Substantia nigra (tissue), 51 donors: ENCODE measurements at places on chromosomes 2 and 18.

GRCh38 chr2:159226059-159226461, 60.4 kb downstream of the WDSUB1 start:
- no peak for DNase-seq

DNA sequence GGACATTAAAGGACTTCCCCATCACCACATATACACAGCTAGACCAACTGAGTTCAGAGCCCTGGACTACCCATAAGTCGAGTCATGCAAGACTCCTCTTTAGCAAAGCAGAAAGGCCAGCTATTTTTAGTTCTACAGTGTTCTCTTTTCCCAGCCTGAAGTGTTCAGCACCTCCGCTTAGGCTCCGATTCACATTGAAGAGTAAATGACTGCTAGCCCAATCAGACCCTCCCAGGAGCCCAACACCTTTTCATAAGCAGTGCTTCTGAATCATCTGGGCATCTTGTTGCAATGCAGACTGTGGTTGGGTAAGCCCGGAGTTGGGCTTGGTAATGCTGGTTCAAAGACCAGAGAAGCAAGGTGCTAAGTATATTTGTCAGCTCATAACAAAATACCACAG, 138.6 kb upstream of the MSH6 start:
- no peak for DNase-seq

DNA sequence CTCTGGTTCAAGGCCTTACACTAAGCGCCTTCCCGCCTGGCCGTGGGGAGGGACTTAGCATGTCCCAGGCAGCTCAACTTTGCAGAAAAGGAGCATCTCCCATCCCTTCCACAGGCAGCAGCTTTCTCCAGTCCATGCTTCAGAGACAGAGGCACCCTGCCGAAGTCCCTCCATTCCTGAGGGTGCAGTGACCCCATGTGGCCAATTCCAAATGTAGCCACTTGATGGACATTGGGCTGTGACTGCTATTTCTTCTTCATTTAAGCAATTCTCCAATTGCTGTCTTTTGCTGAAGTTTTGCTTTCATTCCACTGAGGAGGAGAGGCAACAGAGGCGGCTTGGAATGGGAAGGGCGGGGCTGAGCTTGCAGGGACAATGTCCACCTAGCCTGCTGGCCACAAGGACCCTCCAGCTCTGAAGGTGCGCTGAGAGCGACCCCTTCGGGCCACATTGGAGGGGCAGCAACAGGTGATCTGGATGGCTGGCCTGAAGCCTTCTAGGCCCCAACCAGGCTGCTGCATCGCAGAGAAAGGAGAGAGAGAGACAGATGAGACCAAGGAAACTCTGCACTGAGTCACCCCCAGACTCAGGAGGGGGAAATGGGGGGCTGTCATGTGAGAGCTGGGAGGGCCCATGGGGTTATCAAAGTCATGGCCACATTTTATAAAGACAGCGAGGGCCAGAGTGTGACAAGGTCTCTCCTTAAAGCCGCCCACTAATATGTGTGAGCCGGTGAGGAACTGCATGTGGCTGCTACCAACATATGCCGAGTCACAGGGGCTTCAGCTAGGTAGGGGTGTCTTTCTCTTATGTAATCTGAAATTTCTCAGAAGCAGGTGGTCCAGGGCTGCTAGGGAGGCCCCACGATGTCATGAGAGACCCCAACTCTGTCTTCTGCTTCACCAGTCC, 61.3 kb downstream of the LONRF2 start:
- DNase-seq, result no peak

- DNase-seq, result no peak
These were observed 504.4 kb downstream of the RIT2 start for GRCh38 chr18:42611134-42611533.

- DNase-seq, result no peak
These were observed 61.3 kb upstream of the CSRNP3 start for GRCh38 chr2:165408186-165408585.

DNA sequence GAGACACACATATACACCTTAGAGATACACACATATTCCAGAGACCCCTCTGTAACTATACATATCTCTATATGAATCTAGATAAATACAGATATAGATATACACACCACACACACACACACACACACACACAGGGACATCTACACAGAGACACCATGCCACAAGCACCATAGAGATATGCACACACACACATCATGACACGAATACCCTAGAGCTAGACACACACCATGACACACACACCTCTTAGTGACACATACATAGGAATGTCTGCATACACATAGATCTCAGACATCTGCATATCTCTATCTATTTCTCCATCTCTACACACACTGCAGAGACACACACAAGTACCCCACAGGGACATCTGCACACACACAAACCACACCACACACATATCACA, 270.0 kb downstream of the CYRIA start:
- no peak for DNase-seq

DNA sequence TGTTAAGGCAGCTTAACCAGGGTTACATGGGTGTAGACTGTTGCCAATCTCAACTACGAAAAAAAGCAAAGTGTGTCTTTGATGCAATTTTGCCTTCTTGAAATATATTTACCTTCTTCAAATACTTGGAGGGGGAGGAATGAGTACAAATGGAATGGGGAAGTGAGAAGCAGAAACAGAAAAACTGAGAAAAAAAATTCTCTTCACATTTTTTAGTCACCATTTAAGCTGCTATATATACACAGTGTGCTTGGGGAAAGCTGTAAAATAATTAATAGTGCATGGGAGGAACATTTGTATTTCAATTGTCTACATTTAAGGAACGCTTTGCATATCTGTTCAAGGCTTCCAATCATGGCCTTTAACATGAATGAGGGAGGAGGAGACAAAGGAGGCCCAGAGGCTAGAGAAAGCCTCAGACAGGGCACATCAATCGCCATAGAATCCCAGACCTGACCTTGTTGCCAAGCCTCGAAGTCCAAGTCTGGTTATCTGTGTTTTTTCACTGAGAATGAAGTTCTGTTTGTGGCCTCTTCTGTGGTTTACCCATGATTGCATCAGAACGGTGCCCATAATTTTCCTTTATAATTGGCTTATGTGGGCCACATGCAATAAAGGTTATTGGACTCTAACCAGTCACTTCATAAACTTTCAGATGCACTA, 158.6 kb downstream of the PIK3C3 start:
- no peak for DNase-seq

DNA sequence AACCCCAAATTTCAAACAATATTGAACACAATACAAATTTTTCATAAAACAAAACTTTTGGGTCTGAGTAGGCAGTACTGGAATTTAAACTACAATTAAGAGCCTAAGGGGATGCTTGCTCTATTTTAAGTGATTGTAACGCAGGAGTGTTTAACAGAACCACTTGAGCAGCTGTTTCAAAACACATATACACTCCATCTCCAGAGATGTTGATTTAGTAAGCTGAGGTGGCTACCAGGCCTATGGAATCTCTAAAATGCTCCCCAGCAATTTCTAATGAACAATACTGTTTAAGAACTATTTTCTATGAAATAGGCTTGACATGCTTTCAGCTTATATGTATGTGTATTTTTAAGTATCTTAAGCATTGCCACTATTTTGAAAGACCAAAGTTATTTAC, 58.5 kb downstream of the SP3 start:
- DNase-seq, result no peak

- DNase-seq, result no peak
These were observed 35.5 kb upstream of the TAF1B start for GRCh38 chr2:9807555-9808305.

- DNase-seq, result no peak
These were observed 98.1 kb upstream of the RGPD4 start for GRCh38 chr2:107728586-107728985.
